ENCODE measurements at places on chromosomes 1 and 21.

GRCh38 chr1:2289607-2290006 is 61.5 kb downstream of the SKI start:
- DNase-seq: no peak

GRCh38 chr1:12549460-12550349 is 68.3 kb downstream of the DHRS3 start:
- DNase-seq: peak; percentile 38

DNA sequence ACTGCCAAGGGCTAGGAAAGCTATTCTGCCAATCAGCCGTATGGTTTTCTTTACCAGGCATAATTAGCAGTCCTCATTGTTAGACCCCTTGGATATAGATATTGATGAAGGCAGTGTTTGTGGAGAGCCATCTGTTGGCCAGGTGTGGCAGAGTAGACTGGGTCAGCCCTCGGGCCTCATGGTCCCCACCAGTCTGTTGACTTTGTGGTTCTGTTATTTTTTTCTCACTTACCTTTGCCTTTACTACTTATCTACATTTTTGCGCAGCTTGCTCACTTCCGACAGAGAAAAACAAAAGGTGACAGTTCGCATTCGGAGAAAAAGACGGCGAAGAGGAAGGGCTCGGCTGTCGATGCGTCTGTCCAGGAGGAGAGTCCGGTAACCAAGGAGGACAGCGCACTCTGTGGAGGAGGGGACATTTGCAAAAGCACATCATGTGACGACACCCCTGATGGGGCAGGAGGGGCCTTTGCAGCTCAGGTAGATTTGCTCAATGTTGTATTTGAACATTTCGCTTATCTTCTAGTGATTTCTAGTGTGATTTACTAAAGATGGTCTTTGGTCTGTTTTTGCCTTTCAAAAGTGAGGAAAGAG is 2.3 kb downstream of the PCNT start:
- DNase-seq: no peak

- DNase-seq: no peak
These were observed 58.9 kb upstream of the PALMD start for GRCh38 chr1:99587008-99587407.

Data from foreskin melanocyte (primary cell).